ENCODE measurements at places on chromosomes 5 and 9. TPM values are rescaled to one million over a fixed set of nuclear protein-coding genes. Genes with fewer than 3 reads are reported as not detected.
A peak's percentile ranks its signal among the peaks of the same experiment; 100 is the strongest.

GRCh38 chr5:167899490-167900070 is 391.9 kb upstream of the WWC1 start:
- H3K27me3 ChIP-seq, result no peaks in the 10 kb centered on the region
- no peak overlapping the region for H3K27ac ChIP-seq
- H3K4me3 ChIP-seq, result no peak overlapping the region

Gene DDX4
- polyA plus RNA-seq, result not detected

- H3K36me3 ChIP-seq, result no peaks in the 10 kb centered on the region
- no peak overlapping the region for H3K27ac ChIP-seq
- no peak overlapping the region for H3K4me3 ChIP-seq
- no peaks in the 10 kb centered on the region for H3K27me3 ChIP-seq
These were observed 286.8 kb downstream of the ARHGAP26 start for GRCh38 chr5:143056792-143057579.

Gene PLAC8L1
- polyA plus RNA-seq, result not detected

GRCh38 chr5:127683008-127683407 is 20.2 kb upstream of the CCDC192 start:
- no peak for DNase-seq
- no peak overlapping the region for H3K27ac ChIP-seq
- no peaks in the 10 kb centered on the region for H3K4me1 ChIP-seq
- H3K36me3 ChIP-seq, result no peaks in the 10 kb centered on the region
- H3K4me3 ChIP-seq, result no peak overlapping the region

Gene AQP3
- polyA plus RNA-seq, result 484 TPM

Gene SHOC1
- 0.13 TPM for polyA plus RNA-seq

- H3K4me1 ChIP-seq, result no peaks in the 10 kb centered on the region
- no peak overlapping the region for H3K27ac ChIP-seq
- no peaks in the 10 kb centered on the region for H3K27me3 ChIP-seq
- DNase-seq, result no peak
- no peak overlapping the region for H3K4me3 ChIP-seq
These were observed 289.3 kb downstream of the KIAA0825 start for GRCh38 chr5:94329115-94329514.

DNA sequence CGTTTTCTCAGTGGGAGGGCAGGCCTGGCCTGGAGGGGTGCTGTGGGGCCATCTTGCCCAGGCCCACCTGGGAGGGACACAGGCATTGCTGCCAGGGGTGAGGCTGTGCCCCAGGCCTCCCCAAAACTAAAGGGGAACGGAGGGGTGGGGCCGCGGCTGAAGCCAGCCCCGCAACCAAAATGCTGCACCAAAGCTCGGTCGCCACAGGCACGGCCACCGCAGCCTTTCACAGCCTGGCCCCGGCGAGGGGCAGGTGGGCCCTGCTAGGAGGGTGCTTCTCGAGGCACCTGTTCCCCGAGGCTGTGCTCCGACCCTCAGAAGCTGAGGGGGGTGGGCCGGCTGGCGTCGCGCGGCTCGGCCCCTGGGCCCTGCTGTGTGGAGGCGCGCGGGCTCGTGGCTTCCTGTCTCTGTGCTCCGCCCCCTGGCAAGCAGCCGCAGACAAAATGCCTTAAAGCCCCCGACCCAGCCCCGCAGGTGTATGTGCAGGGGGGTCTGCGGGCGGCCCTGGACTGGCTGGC is 57.6 kb downstream of the JAK2 start:
- no peaks in the 10 kb centered on the region for H3K4me1 ChIP-seq
- H3K27me3 ChIP-seq, result no peaks in the 10 kb centered on the region
- H3K36me3 ChIP-seq, result peaks cover 6% of the 10 kb centered on the region
- no peak for DNase-seq
- no peak overlapping the region for H3K4me3 ChIP-seq

DNA sequence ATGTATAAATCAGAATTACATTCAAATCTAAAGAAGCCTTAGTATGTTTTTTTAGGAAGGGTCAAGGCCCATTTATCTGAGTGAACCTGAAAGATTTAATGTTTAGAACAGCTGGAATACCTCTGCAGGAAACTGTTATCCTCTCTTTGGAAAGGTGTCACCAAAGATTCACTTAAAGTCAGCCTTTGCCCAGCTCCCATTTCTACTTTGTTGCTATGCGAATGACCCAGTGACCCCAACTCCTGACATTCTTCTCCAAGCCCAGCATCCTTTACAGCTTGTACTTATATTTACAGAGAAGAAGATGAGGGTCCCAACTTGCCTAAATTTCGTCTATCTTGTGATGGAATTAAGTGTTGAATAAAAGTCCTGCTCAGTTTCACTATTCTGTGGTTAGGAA is 1198.6 kb downstream of the CDH12 start:
- no peaks in the 10 kb centered on the region for H3K27me3 ChIP-seq
- DNase-seq, result no peak
- H3K4me1 ChIP-seq, result no peaks in the 10 kb centered on the region
- no peaks in the 10 kb centered on the region for H3K36me3 ChIP-seq
- H3K4me3 ChIP-seq, result no peak overlapping the region

Gene ZBED3
- polyA plus RNA-seq, result 0.15 TPM

- no peaks in the 10 kb centered on the region for H3K4me1 ChIP-seq
- no peaks in the 10 kb centered on the region for H3K36me3 ChIP-seq
- H3K27ac ChIP-seq, result no peak overlapping the region
- DNase-seq, result peak; percentile 39
- H3K4me3 ChIP-seq, result no peak overlapping the region
These were observed 117.0 kb downstream of the TRPM6 start for GRCh38 chr9:74770508-74771261.

- no peaks in the 10 kb centered on the region for H3K36me3 ChIP-seq
- no peak overlapping the region for H3K4me3 ChIP-seq
- no peak for DNase-seq
- no peak overlapping the region for H3K27ac ChIP-seq
- H3K27me3 ChIP-seq, result no peaks in the 10 kb centered on the region
- H3K4me1 ChIP-seq, result no peaks in the 10 kb centered on the region
These were observed 113.3 kb upstream of the CAST start for GRCh38 chr5:96548905-96549304.

Gene ERGIC1
- 18.8 TPM for polyA plus RNA-seq

DNA sequence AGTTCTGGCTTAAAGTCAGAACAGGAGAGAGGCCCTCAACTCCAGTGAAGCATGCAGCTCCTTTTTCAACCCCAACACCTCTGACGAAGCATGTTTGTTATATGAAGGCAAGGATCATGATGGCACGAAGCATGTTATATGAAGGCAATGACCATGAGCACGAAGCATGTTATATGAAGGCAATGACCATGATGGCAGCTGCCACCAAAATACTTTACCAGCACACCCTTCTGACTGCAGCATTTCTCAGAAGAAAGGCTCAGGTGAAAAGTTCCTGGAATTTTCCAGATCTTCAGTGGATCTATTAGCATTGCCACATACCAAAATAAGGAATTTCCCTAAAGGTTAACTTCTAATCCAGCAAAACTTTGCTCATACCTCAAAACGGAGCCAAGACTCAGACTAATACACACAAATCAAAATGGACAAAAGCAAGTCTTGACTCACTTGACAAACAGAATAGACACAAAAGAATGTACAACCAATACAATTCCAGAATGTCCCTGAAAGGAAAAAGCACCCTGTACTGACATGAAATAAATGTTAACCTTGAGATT is 217.4 kb downstream of the FANCC start:
- H3K27me3 ChIP-seq, result no peaks in the 10 kb centered on the region
- DNase-seq, result no peak
- H3K36me3 ChIP-seq, result no peaks in the 10 kb centered on the region
- H3K27ac ChIP-seq, result no peak overlapping the region
- no peak overlapping the region for H3K4me3 ChIP-seq

- peak overlapping the region; percentile 85 for H3K27ac ChIP-seq
- H3K36me3 ChIP-seq, result peaks cover 27% of the 10 kb centered on the region
- no peak overlapping the region for H3K4me3 ChIP-seq
- DNase-seq, result no peak
- no peaks in the 10 kb centered on the region for H3K27me3 ChIP-seq
These were observed 129.7 kb downstream of the CDC42SE2 start for GRCh38 chr5:131393498-131393968.

Gene FOXD4L6
- polyA plus RNA-seq, result not detected

Gene CDX1
- not detected for polyA plus RNA-seq

Gene S100Z
- polyA plus RNA-seq, result 0.13 TPM

DNA sequence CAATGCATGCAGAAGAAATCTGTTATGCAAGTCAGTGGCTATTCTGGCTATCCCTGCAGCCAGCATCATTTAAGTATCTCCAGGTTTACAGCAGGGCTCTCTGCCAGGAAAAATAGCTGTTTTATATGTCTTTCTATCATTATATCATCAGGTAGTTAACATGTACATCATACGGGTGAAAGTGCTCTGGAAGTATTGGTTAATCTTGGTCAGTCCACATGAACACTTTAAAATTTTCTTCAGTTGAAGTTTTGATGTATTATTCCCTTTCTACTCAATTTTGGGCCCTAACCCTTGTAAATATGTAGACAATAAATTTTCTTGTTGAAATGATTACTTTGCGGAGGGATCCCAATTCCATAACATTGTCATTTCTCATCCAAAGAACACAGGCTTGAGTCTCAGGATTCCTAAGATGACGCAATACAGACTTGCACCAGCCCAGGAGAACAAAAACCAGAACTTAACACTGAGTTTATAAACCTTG is 67.5 kb downstream of the SEMA6A start:
- H3K27me3 ChIP-seq, result no peaks in the 10 kb centered on the region
- H3K4me3 ChIP-seq, result no peak overlapping the region
- no peaks in the 10 kb centered on the region for H3K4me1 ChIP-seq
- no peak overlapping the region for H3K27ac ChIP-seq

- H3K4me1 ChIP-seq, result no peaks in the 10 kb centered on the region
- no peak overlapping the region for H3K27ac ChIP-seq
- H3K36me3 ChIP-seq, result no peaks in the 10 kb centered on the region
- H3K27me3 ChIP-seq, result no peaks in the 10 kb centered on the region
These were observed 6.6 kb upstream of the FBP2 start for GRCh38 chr9:94600258-94600657.

DNA sequence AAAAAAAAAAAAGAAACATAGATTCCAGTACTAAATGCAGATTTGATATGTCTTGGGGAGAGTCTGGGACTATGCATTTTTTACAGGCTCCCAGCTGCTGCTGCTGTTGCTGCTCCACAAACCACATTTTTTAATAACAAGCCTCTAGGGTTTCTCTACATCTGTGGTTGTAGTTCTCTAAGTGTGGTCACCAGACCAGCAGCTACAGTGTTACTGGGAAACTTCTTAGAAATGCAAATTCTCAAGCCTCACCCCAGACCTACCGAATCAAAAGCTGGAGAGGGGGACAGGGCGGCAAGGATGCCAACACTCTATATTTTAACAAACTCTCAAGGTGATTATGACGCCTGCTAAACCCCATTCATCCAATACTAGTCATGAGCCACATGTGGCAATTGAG is 293.4 kb upstream of the PTGER4 start:
- peaks cover 91% of the 10 kb centered on the region for H3K4me1 ChIP-seq
- peak; percentile 55 for DNase-seq
- H3K36me3 ChIP-seq, result no peaks in the 10 kb centered on the region
- no peaks in the 10 kb centered on the region for H3K27me3 ChIP-seq
- peak overlapping the region; percentile 28 for H3K27ac ChIP-seq
- H3K4me3 ChIP-seq, result no peak overlapping the region

Gene INSL6
- not detected for polyA plus RNA-seq

Gene RLN1
- polyA plus RNA-seq, result 3.6 TPM

DNA sequence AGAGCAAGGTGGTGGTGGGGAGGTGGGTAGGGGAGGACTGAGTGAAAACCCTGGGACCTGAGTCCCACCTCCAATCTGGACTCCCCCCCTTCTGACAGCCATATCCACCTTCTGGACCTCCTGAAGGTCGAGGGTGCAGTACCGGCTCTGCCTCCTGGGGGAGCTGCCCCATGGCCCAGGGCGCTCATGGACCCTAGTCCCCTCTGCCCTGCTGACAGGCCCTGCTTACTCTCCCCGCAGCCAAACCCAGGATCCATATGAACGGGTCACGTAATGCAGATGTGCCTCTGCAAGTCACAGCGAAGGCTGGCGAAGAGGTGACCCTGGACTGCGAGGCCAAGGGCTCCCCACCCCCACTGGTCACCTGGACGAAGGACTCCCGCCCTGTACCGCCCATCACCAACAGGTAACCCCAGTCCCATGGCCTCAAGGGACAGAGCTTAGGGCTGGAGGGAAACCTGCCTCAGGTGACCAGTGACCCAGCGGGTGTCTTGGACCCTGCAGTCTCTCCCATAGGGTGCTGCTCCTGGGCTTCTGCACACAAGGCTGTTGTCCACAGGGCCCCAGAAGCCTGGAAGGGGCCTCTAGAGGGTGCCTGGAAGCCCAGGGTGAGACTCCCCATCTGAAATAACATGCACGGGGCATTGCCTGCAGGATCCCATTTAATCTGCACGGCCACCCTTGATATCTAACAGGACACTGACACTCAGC is 61.7 kb downstream of the HMCN2 start:
- no peak overlapping the region for H3K4me3 ChIP-seq
- DNase-seq, result no peak
- H3K36me3 ChIP-seq, result no peaks in the 10 kb centered on the region
- H3K27ac ChIP-seq, result no peak overlapping the region

Gene SAXO1
- polyA plus RNA-seq, result 0.34 TPM

- H3K36me3 ChIP-seq, result no peaks in the 10 kb centered on the region
- H3K4me3 ChIP-seq, result no peak overlapping the region
- no peak overlapping the region for H3K27ac ChIP-seq
- H3K4me1 ChIP-seq, result no peaks in the 10 kb centered on the region
These were observed 69.9 kb upstream of the ZNF608 start for GRCh38 chr5:124816381-124816780.

Gene PAX5
- polyA plus RNA-seq, result 0.32 TPM

DNA sequence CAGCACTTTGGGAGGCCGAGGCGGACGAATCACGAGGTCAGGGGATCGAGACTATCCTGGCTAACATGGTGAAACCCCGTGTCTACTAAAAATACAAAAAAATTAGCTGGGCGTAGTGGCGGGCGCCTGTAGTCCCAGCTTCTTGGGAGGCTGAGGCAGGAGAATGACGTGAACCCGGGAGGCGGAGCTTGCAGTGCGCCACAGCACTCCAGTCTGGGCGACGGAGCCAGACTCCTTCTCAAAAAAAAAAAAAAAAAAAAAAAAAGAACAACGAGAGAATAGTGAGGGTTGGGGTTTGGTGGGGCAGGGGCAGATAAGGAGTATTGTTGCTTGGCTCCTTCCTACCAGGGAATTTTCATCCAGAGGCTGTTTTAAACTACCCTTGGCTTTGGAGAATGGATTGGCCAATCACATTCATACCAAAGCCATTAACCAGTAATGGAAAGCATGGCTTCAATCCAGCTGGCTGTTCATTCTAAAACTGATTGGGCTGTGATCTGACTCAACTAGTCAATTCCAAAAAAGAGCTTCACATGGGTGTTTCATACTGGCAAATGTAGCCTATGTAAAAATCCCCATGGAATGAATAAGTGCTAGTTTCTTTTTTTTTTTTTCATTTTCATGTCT is 64.4 kb downstream of the PLCXD3 start:
- no peak overlapping the region for H3K4me3 ChIP-seq
- H3K36me3 ChIP-seq, result no peaks in the 10 kb centered on the region
- H3K4me1 ChIP-seq, result no peaks in the 10 kb centered on the region
- no peaks in the 10 kb centered on the region for H3K27me3 ChIP-seq

Gene GBGT1
- 0.16 TPM for polyA plus RNA-seq

GRCh38 chr9:116331241-116331640 is 177.7 kb downstream of the PAPPA start:
- H3K36me3 ChIP-seq, result no peaks in the 10 kb centered on the region
- no peak for DNase-seq
- H3K4me3 ChIP-seq, result no peak overlapping the region
- no peak overlapping the region for H3K27ac ChIP-seq
- no peaks in the 10 kb centered on the region for H3K4me1 ChIP-seq
- no peaks in the 10 kb centered on the region for H3K27me3 ChIP-seq
